ENCODE measurements at places on chromosomes 13 and 19. TPM values are rescaled to one million over a fixed set of nuclear protein-coding genes. Genes with fewer than 3 reads are reported as not detected.
A peak's percentile ranks its signal among the peaks of the same experiment; 100 is the strongest.

GRCh38 chr13:75481176-75482069 lies 546 bp downstream of the TBC1D4 start:
- DNase-seq = no peak

DNA sequence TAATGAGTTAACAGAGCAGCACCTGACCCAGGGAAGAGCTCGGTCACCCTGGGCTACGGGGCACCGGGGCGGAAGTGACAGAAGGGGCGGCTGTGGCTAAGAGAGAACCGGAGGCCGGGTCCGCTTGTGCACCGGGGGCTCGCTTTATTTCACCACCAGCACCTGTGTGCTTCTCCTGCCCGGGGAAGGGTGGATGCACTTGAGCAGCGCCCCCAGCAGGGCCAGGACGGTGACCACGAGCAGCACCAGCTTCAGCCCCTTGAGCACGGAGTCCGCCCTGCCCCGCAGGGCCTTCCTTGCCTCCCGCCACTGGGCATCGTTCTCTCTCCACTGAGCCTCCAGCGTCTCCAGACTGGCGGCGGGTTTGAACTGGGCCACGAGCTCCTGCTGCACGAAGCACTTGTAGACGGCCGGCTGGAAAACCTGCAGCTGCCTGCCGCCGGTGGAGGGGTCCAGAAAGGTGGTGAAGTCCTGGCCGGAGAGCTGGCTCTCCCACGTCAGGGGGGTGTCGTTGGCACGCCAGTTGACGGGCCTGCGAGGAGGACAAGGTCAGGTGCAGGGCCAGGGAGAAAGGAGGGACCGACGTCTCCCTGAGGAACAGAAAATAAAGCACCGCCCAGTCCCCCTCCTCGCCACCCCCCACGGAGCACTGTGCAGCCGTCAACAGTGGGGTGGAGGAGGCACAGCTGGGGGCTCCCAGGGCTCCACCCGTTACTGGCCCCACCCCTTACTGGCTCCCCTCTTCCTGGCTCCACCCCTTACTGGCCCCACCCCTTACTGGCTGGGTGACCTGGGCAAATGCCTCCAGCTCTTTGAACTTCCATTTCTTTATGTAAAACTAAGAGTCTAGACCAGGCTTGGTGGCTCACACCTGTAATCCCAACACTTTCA lies 3.6 kb downstream of the FAM187B start:
- no peak for DNase-seq

DNA sequence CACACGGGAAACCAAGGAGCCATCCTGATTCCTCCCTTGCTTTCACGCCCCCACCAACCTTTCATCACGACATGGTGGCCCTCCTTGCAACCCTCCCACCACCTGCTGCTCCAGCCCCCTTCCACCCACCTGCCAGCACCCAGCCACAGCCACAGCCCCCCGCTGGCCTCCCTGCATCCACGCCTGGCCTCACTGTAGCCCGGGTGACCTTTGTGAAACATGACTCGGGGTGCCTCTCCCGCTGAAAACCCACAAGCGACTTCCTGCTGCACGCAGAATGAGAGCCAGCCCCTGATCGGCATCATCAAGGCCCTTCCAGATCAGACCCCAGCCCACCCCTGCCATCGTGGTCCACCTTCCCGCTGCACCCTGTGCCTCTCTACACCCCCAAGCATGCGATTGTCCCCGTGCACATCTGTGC lies 14.9 kb downstream of the POP4 start:
- DNase-seq = no peak

- DNase-seq = no peak
Observed at GRCh38 chr19:34232566-34233481, 21.5 kb upstream of the GARRE1 start.

NAT14 gene
- total RNA-seq = 10.8 TPM

DNA sequence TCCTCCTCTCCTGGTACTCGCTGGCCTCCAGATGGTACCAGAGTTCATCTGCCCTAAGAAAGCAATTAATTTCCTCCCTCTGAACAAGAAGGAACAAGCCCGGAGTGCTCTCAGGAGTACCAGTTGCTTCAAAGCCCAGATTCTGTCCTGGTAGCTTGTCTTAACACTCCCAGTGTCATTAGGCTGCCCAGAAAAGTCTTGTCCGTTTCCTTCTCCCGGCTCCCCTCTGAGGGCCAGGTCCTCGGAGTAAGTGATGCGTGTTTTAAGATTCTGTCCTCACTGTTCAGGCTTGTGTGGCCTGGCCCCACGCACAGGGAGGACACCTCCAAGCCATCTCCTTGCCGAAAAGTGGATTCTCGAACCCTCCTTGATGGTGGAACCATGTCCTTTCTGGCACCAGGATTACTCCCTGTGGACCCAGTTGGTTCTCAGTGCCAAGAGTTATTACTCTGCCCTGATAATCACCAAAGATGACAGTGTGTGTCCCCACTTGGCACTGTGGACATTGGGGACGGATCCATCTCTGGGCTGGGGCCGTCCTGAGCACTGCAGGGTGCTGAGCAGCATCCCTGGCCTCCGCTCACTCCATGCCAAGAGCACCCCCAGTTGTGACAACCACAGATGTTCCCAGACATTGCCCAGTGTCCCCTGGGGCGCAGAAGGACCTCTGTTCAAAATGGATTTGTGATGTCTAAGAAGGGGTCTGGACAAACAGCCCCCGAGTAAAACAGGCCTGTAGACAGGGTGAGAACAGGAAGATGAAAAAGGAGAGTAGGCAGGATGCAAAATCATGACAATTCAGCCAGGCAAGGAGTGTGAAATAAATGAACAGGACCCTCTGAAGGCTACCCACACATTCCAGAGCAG lies 52.4 kb downstream of the RFX2 start:
- DNase-seq = peak; percentile 28

FGF21 gene
- total RNA-seq = not detected

DNA sequence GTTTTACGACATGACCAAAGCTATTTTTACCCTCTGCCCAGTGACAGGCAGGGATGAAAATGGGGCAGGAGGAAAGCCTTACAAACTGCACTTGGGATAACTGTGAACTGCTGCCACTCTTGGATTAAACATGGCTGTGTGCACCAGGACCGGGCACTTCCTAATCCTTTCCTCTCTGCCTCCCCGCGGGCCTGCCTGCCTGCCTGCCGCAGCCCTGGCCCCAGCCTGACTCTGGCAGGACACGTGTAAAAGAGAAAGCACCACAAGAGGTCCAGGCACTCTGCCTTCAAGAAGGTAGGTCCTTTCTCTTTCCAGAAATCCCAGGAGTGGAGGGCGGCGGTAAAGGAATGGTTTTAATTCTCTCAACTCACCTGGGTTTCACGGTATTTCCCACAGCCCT lies 4.8 kb downstream of the TSHZ3 start:
- DNase-seq = no peak

DNA sequence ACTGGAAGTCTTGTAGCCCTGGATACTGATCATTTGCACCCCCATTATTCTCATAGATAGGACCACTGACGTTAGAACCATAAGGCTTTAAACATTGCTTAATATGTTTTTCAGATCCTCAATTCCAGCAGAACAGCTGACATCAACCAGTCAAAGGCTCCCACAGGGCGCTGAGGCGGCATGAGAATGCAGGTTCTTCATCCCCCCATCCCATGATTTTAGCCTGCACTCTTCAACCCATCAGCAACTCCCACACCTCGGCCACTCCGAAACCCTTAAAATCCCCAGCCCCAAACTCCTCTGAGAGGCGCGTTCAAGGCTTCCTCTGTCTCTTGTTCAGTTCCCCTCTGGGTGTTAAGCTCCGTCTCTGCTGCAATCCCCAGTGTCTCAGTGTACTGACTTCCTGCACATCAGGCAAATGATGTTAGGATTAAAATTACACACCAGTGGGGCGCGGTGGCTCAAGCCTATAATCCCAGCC lies 24.3 kb upstream of the LAMP1 start:
- DNase-seq = no peak

DNA sequence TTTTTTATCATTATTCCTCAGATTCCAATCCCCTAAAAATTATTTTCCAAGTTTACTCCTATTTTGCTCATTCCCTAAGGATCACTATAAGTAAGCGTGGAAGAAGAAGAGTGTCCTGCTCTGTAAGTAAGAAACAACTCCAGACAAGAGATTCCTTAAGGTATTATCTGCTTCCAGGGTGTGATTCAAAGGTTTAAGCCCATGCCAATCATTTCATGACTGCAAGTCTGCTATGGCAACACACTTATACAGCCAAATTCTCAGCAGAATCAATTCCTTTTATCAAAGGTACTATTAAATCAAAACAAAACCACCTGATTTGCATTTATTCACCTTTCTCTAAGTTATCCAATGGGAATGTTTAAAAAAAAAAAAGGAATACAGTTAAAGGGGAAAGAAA lies 43.7 kb downstream of the FOXO1 start:
- no peak for DNase-seq

SWSAP1 gene
- 2.2 TPM for total RNA-seq

CPAMD8 gene
- 9.5 TPM for total RNA-seq

GRCh38 chr19:6743714-6744380 lies 4.4 kb downstream of the TRIP10 start:
- no peak for DNase-seq

LRFN3 gene
- total RNA-seq = 5.2 TPM

HSD17B14 gene
- total RNA-seq = 14.6 TPM

DNA sequence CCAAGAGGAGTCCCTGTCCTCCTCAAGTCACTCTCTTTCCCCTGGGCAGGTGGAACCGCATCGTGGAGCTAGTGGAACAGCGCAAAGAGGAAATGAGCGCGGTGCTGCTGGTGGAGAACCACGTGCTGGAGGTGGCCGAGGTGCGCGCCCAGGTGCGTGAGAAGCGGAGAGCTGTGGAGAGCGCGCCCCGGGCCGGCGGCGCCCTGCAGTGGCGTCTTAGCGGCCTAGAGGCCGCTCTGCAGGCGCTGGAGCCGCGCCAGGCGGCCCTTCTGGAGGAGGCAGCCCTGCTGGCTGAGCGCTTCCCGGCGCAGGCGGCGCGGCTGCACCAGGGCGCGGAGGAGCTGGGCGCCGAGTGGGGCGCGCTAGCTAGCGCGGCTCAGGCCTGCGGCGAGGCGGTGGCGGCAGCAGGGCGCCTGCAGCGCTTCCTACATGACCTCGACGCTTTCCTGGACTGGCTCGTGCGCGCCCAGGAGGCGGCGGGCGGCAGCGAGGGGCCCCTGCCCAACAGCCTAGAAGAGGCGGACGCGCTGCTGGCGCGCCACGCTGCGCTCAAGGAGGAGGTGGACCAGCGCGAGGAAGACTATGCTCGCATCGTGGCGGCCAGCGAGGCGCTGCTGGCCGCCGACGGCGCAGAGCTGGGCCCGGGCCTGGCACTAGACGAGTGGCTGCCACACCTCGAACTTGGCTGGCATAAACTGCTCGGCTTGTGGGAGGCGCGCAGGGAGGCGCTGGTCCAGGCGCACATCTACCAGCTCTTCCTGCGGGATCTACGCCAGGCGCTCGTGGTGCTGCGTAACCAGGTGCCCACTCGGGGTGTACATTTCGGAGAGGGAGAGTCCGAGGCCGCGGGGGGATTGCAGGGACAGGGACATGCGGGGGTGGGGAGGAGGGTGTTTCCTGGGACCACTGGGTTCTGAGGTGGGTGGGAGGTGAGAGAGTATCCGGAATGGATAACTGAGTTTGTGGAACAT lies 52.8 kb downstream of the SPTBN4 start:
- DNase-seq = no peak
